ENCODE measurements at places on chromosomes 5 and 9. TPM values are rescaled to one million over a fixed set of nuclear protein-coding genes. Genes with fewer than 3 reads are reported as not detected.

DNA sequence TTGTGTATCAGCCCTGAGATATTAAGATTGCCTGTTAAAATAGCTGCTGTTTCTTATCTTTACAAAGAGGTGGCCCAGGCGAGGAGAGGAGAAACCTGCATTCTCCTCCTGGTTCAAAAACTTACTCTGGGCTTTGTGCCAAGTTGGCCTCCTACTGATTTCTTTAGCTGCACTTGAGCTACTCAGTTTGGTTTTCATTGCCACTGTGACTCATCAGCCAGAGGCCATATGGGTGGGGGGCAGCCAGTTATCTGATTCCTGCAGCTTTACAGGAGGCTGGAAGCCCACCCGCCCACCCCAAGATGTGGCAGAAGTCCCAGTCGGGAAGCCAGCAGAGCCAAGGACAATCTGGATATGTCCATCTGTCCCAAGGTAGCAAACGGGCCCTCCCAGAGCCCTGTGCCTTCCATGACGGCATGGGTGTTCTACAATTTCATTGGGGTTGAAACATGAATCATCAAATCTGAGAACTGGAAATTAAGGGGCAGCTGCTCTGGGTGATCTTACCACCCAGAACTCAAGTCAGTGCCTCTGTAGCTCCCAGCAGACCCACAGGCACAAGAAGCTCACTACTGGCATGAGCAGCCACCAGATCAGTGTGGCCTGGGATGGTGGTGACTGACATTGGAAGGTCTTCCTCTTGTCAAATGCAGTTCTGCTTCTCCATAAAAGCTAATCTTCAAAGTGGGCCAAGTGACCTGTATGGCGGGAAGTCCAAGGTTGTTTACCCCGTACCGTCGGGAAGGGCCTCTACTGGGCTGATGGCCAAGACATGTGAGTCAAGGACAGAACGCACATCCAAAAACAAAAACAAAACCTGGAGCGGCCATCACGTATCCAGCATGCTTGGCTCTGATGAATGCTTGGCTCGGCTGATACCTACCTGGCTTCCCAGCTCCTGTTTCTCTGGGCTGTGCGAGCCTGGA lies 15.6 kb downstream of the FCN2 start:
- DNase-seq, result peak; percentile 48

The ZNF346 gene
- 9.5 TPM for polyA plus RNA-seq

- no peak for DNase-seq
Observed at GRCh38 chr5:5050801-5051200, 89.3 kb upstream of the ADAMTS16 start.

GRCh38 chr9:134922066-134922931 lies 4.6 kb upstream of the FCN1 start:
- peak; percentile 8 for DNase-seq

- DNase-seq, result no peak
Observed at GRCh38 chr5:9851458-9851857, 221.3 kb upstream of the TAS2R1 start.

- no peak for DNase-seq
Observed at GRCh38 chr9:69834591-69835184, 14.1 kb downstream of the CFAP95 start.

The PPP3R2 gene
- polyA plus RNA-seq, result not detected

GRCh38 chr5:33611877-33612276 lies 171.1 kb downstream of the TARS1 start:
- DNase-seq, result no peak

The PAEP gene
- polyA plus RNA-seq, result not detected

DNA sequence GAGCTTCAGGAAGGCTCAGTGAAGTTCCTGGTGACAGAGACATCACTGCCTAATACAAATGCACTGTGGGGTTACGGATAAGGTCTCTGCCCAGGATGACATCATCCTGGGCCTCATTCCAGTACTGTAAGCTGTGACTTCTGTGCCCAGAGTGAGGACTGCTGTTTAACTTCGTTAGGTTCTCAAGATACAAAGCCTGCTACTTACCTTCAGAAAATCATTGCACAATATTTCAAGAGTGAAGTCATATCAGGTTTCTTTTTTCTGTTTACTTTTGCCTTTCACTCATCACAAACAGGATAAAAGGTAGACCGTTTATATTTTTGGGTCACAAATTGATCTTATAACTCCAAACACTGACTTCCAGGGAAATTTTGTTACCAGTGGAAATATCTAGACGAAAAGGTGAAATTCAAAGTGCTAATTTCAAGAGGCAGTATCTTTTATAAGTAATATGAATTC lies 241.2 kb downstream of the PIK3R1 start:
- DNase-seq, result no peak

- peak; percentile 46 for DNase-seq
Observed at GRCh38 chr5:102536323-102536928, 37.6 kb upstream of the SLCO6A1 start.

DNA sequence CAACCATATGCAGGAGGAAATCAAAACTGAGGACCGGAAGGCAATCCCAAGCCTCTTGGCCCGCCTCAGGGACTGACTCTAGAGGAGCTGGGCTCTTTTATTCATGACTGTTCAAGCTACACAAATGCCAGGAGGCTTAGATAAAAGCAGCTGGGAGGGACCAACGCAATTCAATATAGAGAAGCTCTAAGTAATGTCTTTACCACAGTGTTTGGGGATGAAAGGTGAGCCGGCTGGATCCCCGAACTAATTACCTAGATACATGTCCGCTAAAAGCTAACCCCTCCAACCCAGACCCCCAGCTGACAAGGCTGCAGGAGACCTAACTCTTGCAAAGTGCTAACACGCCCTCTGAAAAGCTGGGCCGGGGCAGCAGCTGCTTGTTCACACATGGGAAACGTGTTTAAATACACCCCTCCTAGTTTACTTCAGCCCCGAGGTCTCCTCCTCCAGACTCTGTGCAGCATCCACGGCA lies 67.5 kb downstream of the TLE1 start:
- peak; percentile 67 for DNase-seq

- DNase-seq, result no peak
Observed at GRCh38 chr9:89375191-89375760, 57.0 kb downstream of the SECISBP2 start.

GRCh38 chr5:58825441-58825840 lies 242.6 kb downstream of the RAB3C start:
- DNase-seq, result no peak

DNA sequence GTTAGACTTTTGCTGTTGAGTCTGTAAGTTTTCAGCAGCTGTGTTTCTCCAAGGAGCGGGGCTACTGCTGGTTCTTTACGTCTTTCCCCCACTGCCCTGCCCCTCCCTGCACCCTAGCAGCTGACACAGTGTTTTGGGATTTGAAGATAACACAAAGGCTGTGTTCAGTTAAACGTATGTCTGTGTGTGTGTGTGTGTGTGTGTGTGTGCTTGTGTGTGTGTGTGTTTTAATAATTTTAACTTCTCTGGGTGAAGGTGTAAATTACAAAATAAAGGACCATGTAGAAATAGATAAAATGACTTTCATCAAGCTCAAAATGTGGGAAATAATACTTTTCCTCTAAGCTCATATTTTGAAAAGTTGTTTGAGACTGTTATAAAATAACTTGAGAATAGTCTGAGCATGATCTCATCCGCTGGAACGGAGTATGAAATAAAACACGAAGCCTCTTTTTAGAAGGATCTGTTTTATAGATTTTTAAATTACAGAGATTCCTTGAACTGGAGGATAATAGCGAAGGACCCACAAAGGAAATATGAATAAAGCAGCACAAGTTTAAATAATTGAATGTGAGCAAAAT lies 10.9 kb downstream of the ABL1 start:
- DNase-seq, result peak; percentile 84

The DDX4 gene
- polyA plus RNA-seq, result not detected

The SVEP1 gene
- polyA plus RNA-seq, result 1.1 TPM

- peak; percentile 3 for DNase-seq
Observed at GRCh38 chr9:133610845-133611244, 1.7 kb upstream of the FAM163B start.

DNA sequence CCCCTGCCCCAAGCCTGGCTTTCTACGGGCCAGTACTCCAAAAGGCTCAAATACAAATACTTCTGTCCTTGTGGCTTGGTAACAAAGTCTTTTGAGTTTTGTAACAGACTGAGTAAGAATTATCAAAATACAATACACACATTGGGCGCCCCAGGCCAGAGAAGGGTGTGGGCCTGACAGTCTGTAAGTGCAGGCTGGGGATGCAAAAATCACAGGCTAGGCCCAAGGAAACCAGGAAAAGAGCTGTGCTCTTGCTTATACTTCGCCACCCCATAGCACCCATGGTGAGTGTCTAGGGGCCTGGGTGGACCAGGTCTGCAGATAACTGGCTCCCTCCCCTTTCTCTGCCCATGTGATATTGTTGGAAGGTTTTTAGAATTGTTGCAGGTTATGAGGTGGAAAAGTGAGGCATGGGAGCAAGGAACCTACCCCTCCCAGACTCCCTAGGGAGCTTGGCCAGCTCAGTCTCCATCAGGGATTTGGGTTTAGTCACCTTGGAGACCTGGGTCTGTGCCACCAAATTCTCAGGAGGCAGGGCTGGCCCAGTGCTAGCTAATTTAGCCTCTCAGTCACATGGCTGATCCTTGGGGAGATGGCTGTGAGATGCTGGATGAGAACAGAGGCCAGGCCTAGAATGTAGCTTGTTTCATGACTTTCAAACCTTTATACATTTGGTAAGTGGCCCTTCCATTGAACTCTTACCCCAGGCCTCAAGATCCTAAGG lies 72.9 kb downstream of the TARS1 start:
- DNase-seq, result no peak

- no peak for DNase-seq
Observed at GRCh38 chr9:8877753-8878494, 1078.3 kb upstream of the DMAC1 start.

DNA sequence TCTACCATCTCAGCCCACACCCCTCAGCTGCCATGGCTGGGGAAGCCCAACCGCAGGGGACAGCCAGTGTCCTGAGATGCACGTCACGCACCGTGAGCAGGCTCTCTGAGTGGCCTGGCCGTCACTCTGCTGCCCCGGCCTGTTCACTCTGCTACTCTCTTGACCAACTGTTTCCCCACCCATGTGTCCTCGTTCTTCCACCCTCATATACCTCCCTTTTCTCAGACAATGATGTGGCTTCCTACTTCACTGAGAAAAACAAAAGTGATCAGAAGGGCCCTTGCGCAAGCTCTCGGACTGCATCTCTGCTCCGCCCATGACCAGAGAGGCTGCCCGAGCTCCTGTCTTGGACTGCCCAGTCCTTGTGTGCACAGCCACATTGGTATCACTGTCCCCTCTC lies 47.6 kb downstream of the OTULIN start:
- no peak for DNase-seq

The RNF44 gene
- polyA plus RNA-seq, result 12.5 TPM

DNA sequence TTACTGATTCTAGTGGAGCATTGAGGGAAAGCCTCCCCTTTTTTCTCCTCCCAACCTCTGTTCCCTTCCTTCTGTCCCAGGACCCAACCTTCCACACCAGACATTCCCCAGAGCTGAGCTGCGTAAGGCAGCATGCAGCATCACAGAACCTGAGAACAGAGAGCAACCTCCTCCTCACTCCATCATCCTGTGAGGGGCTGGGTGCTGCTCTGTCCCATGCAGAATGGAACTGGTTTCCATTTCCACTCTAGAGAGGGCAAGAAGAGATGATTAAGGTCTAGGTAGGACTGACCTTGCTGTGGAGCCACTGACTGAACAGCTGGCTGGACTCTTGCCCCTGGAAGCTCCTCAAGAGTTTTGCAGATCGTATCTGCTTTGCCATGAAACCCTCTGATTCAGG lies 30.1 kb upstream of the IL7R start:
- DNase-seq, result no peak

DNA sequence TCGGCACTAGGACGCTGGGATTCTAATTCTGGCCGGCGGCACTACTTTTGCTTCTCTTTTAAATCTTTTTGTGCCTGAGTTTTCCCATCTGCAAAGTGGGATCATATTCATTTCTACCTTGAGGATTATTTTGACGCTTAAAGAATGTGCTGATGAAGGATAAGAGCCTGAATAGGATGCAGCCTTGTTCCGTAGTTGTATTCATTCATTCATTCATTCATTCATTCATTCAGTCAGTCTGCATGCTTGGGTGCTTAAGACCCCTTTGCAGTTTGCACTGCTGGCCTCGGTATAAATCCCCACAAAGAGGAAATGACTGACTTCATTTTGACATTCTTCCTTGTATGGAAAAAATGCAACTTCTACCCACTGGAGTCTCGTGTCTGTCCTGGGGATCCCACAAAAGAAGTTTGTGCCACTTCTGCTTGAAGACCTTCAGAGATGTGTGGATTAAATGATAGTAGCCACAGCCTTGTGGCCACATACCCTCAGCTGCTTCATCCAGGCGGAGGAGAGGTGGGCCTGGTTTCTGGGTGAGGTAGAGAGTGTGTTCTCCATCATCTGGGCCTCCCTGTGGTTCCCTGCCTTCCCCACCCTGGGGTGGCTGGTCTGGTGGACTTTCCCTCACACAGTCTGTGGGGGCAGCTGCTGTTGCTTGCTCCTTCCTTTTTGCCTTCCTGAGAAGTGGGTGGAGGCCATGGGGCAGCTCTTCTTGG lies 62.6 kb downstream of the PPARGC1B start:
- DNase-seq, result no peak

The KCNV2 gene
- not detected for polyA plus RNA-seq

DNA sequence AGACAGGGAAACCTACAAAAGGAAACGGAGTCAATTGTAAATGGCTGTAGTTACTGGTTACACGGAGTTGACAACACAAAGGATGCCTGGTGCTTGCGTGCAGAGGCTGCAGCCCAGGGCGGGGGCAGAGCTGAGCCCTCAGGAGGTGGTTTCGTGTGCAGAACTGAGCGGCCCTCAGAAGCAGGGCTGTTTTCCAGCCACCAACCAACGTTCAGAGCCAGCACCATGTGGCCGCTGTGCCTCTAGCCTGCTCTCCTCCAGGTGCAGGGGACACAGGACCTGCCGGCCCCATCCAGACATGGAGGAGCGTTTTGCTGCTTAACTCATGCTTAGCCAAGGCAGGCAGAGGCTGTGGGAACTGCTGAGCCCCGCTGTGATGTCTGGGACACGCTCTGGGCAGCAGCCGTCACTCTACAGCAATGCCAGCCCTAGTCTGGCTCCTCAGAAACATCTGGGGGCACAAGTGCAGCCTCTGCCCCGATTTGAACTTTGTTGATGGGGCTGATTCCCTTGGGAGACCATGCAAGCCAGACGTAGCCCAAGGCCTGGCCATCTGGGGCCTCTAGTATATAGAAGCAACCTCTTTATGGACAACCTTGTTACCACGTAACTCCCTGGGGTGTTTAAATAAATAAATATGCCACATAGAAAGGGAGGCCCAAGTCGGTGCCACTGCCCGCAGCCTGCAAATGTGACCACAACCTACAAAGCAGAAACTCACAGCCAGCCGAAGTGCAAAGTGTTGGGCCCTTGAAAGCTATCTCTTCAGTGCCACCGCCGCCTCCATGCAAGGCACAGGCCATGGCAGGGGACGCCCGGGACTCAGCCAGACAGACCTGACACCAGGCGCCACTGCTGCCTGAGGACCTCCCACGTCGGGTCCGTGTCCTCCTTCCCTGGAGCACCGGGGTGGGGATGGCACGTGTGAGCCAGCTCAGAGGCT lies 42.1 kb downstream of the NKD2 start:
- DNase-seq, result peak; percentile 41

All from kidney (tissue), 22 donors.